ENCODE measurements at places on chromosomes 7 and 10.

DNA sequence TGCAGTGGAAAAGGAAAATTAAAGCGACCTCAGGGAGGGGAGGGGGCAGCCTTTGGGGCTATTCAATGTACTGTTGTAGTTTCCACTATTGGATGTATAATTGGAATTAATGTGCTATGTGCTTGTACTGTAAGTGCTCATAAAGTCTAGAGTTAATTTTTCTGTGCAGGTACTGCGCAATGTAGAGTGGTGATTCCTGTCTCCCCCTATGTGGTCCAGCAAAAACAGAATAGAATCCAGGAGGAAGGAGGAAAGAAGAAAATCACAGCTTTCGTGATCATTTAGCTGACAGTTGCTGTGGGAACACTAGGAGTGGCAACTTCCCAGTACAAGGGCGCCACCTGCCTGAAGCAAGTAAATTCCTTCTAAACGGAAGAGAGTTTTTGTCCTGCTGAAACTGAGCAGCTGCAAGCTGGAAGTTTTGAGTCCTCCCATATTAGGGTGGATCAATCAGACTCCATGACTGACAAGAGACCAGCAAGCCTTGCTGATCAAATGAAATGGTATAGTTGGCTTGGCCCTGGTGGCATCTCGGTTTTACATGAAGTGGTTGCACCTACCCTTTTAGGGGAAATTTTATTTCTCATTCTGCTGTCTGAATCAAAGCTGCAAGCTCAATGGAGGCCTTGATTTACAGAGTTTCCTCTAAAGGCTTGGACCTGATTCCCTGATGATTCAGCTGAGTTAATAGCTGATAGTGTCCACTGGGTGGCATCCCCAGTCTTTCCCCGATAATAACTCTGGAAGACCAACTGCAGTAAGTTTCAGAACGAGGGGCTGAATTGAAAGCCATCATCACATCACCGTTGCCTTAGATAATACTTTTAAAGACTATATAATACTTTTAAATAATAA is 299.8 kb downstream of the HGF start:
- DNase-seq = peak; percentile 84
- no peak overlapping the region for H3K27ac ChIP-seq
- no peaks in the 10 kb centered on the region for H3K36me3 ChIP-seq
- no peaks in the 10 kb centered on the region for H3K4me1 ChIP-seq
- no peak overlapping the region for H3K4me3 ChIP-seq

DNA sequence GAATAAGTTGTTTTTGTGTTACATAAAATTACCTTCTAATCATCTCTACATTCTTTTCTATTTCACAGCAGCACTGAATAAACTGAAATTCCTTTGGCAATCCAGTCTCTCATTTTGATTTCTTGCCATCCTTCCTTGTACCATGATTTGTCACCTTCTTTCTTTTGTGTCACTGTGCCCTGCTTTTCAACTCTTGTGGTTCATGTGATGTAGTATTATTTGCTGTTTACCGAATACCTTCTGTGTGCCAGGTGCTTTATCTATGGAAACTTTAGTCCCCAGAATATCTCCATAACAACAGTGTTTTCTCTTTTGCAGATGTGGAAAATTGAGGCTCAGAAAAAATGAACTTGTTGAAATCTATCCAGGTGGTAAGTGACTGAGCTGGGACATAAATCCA is 220.3 kb downstream of the STK31 start:
- peaks cover 7% of the 10 kb centered on the region for H3K4me1 ChIP-seq
- DNase-seq = no peak
- H3K4me3 ChIP-seq = no peak overlapping the region
- H3K36me3 ChIP-seq = no peaks in the 10 kb centered on the region

- H3K27me3 ChIP-seq = no peaks in the 10 kb centered on the region
- H3K4me1 ChIP-seq = peaks cover 6% of the 10 kb centered on the region
- no peak overlapping the region for H3K4me3 ChIP-seq
- no peak overlapping the region for H3K27ac ChIP-seq
- DNase-seq = no peak
Measured at GRCh38 chr7:99677013-99677647, 2.7 kb downstream of the CYP3A5 start.

DNA sequence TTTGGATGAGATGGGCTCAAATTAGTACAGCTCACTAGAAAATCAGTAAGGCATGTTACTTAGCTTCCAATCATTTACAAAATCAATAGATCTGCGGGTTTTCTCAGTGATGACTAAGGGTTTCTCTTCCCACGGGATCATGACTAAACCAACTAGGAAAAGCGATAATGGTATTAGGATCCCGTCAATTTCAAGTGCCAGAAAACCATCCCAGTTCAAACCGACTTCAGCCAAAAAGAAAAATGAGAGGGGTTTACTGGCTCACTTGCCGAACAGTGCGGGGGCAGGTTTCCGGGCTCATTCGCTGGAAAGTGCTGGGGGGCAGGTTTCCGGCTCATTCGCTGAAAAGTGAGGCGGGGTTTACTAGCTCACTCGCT is 62.1 kb upstream of the LYZL2 start:
- no peaks in the 10 kb centered on the region for H3K27me3 ChIP-seq
- no peak for DNase-seq
- no peak overlapping the region for H3K4me3 ChIP-seq
- H3K27ac ChIP-seq = no peak overlapping the region
- peaks cover 19% of the 10 kb centered on the region for H3K4me1 ChIP-seq

Data from GM23338 (cell line).